Stimulated activated CD4-positive, alpha-beta T cell treated with anti-CD3 and anti-CD28 coated beads, Interleukin-1b, Interleukin-23, amount 100 ng/mL, for 1 hour (primary cell): ENCODE measurements at places on chromosomes 13 and 19.

DNA sequence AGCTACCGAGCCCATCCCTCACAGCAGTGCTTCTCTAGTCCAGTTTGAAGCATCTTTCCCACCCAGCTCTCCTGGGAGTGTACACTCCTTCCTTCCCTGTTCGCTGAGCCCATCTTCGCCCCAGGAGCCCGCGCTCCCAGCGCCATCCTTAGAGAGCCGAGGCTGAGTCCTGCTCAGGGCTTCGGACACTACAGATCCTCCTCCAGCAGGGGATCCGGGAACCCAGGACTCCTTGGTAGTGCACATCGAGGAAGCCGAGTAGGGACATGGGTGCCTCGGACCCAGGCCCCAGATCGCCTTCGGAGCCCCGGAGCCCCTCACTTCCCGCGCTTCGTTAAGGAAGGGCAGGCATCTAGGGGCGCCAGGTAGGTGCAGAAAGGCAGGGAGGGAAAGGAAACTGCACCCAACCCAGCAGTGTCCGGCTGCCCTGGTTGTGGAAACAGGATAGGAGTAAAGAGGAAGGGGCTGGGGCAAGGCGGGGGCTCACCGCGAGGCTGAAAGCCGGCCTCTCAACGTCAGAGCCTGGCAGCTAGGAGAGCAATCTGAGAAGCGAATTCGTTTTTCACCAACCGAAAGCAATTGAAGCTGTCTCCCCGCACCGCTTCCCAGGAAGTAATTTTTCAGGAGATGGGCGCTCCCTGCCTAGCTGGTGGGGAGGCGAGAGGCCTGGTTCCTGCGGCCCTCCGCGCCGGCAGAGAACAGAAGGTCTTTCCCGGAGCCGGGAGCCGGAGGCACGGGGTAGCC, 1.0 kb downstream of the PDX1 start:
- no peak for DNase-seq

DNA sequence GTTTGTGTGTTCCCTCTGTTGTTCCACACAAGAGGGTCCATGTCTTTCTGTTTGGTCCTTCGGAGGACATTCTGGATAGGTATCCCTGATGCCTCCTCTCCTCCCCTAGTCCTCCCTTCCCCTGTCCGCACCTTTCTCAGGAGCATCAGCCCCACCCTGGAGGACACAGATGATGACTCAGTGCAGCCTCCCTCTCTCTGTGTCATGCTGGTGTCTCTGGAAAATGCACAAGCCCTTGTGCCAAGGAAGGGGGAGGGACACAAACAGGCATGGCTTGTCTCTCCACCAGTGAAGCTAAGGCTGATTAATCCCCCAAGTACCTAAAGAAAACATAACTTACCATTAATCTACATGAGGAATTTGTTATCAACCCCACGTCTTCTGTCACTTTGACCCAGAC, 16.2 kb upstream of the TNFRSF19 start:
- no peak for DNase-seq

GRCh38 chr19:29268721-29269393, 55.9 kb upstream of the UQCRFS1 start:
- no peak for DNase-seq

GRCh38 chr13:102930566-102930965, 84.7 kb downstream of the ERCC5 start:
- no peak for DNase-seq

DNA sequence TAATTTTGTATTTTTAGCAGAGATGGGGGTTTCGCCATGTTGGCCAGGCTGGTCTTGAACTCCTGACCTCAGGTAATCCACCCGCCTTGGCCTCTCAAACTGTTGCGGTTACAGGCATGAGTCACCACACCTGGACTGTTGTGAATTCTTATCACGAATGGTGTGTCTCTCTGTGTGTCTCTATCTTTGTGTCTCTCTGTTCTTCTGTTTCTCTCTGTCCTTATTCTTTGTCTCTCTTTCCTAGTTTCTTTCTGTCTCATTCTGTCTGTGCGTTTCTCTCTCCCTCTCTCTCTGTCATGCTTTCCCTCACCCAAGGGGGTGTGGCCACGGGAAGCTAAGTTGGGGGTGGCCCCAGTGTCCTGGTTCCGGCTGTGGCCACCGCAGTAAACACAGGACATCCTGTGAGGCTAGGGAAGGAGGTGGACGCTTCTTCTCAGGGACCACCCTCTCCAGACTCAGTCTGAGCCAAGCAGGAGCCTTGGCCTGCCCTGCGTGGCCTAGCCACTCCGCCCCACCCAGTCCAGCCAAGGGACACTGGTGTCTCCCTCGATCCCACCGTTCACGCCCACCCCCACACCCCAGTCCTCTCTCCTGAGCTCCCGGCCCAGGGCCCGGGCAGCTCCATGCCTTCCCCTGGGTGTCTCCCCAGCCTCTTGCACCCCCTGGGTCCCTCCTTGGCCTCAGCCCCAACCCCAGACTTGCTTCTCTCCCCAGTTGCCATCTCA, 3.9 kb upstream of the PRX start:
- no peak for DNase-seq

DNA sequence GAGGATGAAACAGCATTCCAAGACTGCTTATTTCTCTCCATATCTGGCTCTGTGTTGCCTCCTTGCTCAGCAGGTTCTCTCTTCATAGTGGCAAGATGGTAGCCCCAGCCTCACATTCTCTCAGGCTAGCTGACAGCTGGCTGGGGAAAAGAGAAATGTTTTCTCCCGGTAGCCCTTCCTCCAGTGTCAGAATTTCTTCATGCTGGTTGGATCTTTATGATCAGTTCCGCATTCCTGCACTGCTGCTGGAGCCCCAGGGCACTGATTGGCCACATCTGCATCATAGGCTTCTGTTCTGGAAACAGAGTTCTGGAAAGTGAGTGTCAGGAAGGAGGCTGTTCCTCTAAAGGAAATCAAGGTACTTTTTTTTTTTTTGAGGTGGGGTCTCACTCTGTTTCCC, 24.6 kb downstream of the POP4 start:
- no peak for DNase-seq

- DNase-seq: no peak
Observed at GRCh38 chr19:49413348-49413747, 9.9 kb downstream of the PTH2 start.

DNA sequence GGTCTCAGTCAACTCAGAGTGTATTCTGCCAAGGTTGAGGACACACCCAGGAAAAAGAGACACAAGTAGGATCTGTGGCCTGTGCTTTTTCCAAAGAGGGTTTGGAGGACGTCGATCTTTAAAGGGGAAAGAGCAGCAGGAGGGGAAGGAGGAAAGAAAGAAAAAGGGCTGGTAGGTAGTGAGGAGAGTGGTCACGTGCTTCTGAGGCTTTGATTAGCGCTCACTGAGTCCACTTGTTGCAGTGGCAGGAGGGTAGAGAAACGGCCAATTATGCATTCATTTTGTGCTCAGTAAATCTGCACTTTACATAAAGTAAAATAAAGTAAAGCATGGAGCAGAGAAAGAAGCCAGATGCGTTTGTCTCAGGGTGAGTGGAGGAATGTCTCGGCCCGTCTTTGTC, 126.0 kb upstream of the VSTM2B start:
- DNase-seq: no peak

GRCh38 chr19:19595171-19595701, 23.3 kb downstream of the PBX4 start:
- no peak for DNase-seq

DNA sequence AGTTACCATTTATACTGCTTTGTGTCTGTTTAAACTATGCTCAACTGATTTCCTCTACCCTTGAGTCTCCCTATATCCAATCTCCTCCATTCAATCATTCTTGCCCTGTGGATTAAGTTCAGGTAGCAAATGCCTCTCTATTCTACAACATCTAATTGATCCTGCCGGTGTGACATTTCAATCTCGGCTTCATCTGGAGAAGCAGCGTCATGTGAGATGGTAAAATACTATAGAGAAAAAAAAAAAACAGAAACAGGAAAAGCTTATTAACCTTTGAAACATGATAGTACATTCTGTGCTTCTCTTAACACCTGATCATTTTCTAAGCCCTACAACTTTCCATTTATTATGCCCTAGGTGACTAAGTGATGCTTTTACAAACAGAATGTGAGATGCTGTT, 89.4 kb downstream of the KCTD12 start:
- no peak for DNase-seq

- DNase-seq: no peak
Observed at GRCh38 chr13:30971575-30971974, 39.1 kb downstream of the TEX26 start.

DNA sequence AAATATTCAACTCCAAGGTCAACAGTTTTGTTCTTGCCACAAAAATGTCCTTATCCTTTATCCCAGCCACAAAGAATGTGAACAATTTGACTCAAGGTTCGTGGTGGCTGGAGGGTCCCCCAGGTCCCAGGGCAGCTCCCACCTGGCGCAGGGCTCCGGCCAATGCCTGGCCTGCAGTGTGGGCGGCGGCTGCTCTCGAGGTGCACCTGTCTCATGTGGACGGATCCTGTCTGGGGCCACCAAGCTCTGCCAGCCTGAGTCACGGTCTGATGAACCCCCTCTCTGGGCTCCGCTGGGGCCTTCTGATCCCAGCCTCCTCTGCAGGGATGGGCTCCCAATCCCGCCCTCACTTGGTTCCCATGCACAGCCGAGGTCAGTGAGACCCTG, 49.4 kb downstream of the GAS6 start:
- DNase-seq: no peak

- DNase-seq: no peak
Observed at GRCh38 chr13:39781381-39781780, 125.9 kb downstream of the COG6 start.

DNA sequence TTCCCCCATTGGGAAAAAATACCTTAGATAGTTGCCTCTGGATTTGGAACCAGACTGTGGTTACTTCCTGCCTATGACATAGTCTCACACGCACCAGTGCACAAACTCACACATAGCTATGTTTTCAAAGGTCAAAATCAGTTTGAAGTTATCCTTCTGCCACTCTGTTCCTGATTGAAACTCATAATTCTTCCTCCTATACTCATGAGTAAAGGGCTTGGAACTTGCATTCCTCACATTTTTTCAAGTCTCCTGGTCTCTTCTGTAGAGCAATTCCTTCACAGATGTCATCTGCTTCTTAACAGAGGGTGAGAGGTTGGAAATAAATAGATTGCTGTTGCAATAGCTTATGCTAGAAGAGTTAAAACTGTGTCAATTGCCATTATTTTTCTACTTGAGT, 18.6 kb upstream of the POSTN start:
- no peak for DNase-seq

- DNase-seq: no peak
Observed at GRCh38 chr19:1864480-1865171, 1.2 kb upstream of the KLF16 start.

- DNase-seq: no peak
Observed at GRCh38 chr13:74921326-74921725, 560.6 kb downstream of the TBC1D4 start.

DNA sequence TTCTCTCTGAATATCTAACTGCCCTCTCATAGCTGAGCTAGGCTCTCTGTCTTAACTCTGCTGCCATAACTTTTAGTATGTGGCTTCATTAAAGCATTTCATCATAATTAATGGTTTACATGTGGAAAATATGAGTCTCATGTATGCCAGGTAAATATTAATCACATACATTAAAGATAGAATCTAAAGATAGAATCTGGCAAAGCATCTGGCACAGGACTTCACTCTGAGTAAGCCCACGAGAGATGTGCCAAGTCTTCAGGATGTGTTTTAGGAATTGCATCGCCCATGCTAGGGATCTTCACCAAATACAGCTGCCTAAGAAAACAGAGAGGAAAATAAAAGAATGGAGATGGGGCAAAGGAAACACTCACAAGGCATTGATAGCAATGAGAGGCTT, 285.8 kb downstream of the DIAPH3 start:
- no peak for DNase-seq

DNA sequence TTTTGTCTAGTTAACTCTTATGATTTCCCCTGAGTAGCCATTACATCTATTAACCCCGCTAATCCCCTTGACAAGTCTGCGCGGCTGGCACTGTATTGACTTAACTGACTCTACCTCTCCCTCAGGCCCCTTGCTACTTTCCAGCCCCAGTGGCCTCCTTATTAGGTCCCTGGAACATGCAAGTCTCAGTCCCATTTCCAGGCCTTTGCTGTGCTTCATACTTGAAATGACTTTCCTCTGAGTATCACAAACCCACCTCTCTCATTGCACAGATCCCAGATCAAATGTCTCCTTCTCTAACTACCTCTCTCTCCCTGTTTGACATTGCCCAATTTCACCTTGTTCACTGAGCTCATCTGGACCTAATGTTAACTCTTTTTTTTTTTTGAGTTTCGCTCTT, 13.2 kb downstream of the SPACA6 start:
- no peak for DNase-seq

DNA sequence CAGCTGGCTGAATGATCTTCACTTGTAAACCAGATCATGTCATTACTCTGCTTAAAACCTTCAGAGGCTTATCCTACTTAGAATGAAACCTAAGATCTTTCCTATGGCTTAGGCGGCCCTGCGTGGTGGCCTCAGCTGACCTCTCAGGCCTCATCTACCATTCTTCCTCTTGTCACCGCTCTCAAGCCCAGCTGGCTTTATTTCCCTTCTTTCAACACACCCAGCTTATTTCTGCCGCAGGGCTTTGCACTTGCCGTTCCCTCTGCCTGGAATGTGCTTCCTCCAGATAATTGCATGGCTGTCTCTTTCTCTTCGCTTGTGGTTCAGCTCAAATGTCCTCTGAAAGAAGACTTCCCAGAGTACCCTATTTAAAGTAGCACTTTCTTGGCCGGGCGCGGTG, 3.6 kb upstream of the ASF1B start:
- no peak for DNase-seq

DNA sequence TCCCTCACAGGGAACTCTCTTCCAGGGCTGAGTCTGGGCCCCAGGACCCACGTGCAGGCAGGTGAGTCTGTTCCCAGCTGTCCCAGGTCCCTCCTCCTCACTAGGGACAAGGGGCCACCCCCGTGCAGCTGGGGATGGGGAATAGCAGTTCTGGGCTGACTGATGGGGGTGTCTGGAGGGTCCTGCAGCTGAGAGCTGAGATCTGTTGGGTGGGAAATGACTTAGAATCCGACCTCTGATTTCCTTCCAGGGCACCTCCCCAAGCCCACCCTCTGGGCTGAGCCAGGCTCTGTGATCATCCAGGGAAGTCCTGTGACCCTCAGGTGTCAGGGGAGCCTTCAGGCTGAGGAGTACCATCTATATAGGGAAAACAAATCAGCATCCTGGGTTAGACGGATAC, 461 bp downstream of the LILRA2 start:
- no peak for DNase-seq

DNA sequence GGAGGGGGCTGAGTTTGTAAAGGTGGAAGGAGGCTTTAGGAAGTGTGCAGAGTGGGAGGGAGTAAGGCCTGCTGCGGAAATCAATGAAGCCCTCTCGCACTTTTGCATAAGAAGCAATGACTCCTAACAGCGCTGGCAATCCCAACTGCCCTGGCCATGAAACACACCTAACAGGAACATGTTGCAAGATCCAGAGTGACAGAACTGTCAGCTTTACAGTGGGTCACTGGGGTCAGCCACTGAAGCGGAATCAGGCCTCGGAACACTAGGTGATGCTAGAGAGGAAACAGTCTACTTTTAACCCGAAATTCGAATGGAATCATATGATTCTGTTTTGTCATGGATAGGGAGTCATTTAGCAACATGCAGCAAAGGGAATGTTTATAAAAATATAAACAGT, 54.4 kb downstream of the FGF14 start:
- no peak for DNase-seq
